Activated naive CD4-positive, alpha-beta T cell treated with anti-CD3 and anti-CD28 coated beads, Interleukin-2, amount 10 ng/mL, durations not matched to agents 7 days and 5 days (primary cell): ENCODE measurements at places on chromosomes 4 and X.

- DNase-seq = no peak
Measured at GRCh38 chrX:130167040-130167439, 1.4 kb upstream of the AIFM1 start.

DNA sequence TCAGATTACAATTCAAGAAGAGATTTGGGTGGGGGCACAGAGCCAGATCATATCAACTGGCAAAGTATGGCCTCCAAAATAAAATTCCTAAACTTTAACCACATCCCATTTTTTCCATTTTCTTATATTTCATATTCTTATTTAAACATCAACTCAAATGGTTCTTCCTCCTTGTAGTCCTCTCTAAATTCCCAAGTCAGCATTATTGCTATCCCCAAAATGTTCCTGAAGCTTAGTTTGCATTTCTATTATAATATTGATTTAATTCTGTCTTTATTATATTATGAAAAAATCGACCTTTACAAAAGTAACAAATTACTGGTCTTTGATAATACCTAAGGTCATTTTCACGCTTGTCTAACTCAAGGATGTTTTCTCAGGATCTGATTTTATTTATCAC lies 67.5 kb downstream of the NPY1R start:
- no peak for DNase-seq

GRCh38 chr4:139887962-139888735 lies 222.5 kb downstream of the MGST2 start:
- DNase-seq = no peak

- DNase-seq = no peak
Measured at GRCh38 chrX:13180807-13181206, 136.4 kb upstream of the FAM9C start.

GRCh38 chr4:141705048-141705746 lies 68.8 kb downstream of the IL15 start:
- no peak for DNase-seq
